ENCODE measurements at places on chromosomes 7 and 10.

- DNase-seq, result no peak
Measured at GRCh38 chr10:62614389-62615157, 189.9 kb upstream of the ADO start.

GRCh38 chr7:13336227-13336626 lies 648.8 kb downstream of the ARL4A start:
- DNase-seq, result no peak

- DNase-seq, result no peak
Measured at GRCh38 chr10:76356557-76356956, 925.1 kb downstream of the LRMDA start.

- DNase-seq, result no peak
Measured at GRCh38 chr10:85175635-85176034, 847.2 kb downstream of the CCSER2 start.

DNA sequence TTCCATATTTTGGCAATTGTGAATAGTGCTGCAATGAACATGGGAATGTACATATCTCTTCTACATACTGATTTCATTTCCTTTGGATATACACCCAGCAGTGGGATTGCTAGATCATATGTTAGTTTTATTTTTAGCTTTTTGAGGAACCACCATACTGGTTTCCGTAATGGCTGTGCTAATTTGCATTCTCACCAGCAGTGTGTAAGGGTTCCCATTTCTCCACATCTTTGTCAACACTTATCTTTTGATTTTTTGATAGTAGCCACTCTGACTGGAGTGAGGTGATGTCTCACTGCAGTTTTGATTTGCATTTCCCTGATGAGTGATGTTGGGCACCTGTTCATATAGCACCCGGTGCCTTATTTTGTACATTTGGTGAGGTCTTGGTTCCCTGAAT lies 519.6 kb downstream of the REEP3 start:
- no peak for DNase-seq

DNA sequence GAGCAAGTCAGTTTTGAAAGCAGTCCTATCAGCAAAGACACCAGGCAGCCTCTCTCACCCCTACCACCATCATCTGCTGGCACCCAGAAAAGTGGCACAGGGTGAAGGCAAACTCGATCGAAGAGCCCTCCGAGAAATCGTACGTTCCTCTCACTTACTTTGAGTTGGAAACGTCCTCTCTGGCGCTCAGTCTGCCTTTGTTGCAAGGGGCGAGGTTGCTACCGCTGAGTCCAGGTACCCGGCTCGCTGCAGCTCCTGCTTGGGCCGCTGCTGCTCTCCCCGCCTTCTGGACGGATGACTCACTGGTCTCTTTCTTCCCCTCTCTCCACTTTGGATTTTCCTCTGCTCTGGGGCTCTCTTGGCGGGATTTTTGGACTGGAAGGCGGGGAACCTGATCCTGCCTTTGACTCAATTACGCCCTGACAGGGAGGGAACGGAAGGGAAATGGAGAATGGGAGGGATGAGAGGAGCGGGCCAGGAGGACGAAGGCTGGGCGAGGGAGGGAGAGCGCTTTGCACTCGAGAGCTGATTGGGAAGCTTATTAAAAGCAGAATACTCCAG lies at the start of gene PTN:
PTN (minus strand) TSS at position 453 of the 561 bp plus-strand sequence. CDS start 88,760 bp downstream, outside the sequence.
- peak; percentile 59 for DNase-seq

GRCh38 chr10:44366941-44367630 lies 17.8 kb downstream of the CXCL12 start:
- no peak for DNase-seq

All from NCI-H1436 (cell line).